Stimulated activated memory B cell treated with anti-CD40 and anti-IgM and Interleukin-4, amounts not matched to agents 10 μg/mL and 1 μg/mL and 100 μg/mL, for 72 hours (primary cell): ENCODE measurements at places on chromosomes 12 and 14.

- no peak for ATAC-seq
Observed at GRCh38 chr12:88529531-88530488, 50.5 kb downstream of the KITLG start.

- peak; percentile 59 for ATAC-seq
Observed at GRCh38 chr12:99984271-99985128, at the start of gene ANKS1B. TSS of gene ANKS1B (minus strand) at chr12:99984936. CDS start at chr12:99984237, 699 bp downstream.

GRCh38 chr12:76546889-76547288, 12.7 kb downstream of the OSBPL8 start:
- no peak for ATAC-seq

DNA sequence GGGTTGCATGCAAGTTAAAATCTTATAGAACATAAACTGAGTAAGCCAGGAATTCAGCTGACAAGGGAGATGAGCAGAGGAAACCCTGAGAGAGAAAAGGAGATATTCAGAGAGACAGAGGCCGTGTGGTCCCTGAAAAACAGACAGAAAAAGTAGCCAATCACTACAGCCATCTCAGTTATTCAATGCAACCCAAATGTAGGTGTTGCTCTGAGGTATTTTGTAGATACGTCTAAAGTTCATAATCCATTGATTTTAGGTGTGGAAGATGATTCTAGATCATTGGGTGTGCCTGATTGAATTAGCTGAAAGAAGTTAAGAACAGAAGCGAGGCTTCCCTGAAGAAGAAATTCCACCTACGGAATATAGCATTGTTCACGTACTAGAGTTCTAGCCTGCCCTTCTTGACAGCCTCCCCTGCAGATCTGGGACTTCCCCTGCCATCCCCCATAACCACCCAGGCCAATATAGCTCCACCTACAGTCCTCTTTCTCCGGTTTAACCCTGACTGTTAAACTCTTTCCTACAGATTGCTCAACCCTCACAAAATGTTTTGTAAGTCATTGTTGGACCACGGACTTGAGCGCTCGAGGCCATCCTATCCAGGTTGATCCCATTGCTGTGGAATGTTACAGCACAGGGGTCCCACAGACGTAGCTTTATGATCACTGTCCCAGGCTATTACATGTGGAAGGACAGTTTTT, 21.7 kb downstream of the AICDA start:
- ATAC-seq: peak; percentile 91
